CD14-positive monocyte (primary cell): ENCODE measurements at places on chromosomes 2 and 18.

GRCh38 chr2:168849610-168850009, 40.6 kb downstream of the SPC25 start:
- DNase-seq, result no peak

GRCh38 chr18:9082711-9083510, 19.6 kb upstream of the NDUFV2 start:
- DNase-seq, result no peak

DNA sequence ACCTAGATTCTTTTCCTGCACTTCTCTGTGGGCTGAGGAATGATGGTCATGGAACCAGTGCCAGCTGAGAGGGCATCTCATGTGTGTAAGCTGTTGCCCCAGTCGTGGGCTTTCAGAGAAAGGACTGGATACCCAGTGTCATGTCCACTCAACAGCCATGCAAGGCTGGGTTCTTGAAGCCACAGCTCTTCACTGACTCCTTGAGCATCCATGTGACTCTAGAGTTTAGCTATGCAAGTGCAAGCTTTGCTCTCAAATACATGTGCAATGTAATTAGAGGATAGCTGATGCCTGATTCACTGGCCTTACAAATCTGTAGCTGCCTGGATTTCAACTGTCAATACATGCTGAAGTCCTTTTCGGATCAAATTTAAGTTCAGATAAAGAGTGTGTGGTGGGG, 46.8 kb upstream of the EML6 start:
- no peak for DNase-seq

GRCh38 chr2:191835539-191836350, 11.1 kb downstream of the CAVIN2 start:
- no peak for DNase-seq

DNA sequence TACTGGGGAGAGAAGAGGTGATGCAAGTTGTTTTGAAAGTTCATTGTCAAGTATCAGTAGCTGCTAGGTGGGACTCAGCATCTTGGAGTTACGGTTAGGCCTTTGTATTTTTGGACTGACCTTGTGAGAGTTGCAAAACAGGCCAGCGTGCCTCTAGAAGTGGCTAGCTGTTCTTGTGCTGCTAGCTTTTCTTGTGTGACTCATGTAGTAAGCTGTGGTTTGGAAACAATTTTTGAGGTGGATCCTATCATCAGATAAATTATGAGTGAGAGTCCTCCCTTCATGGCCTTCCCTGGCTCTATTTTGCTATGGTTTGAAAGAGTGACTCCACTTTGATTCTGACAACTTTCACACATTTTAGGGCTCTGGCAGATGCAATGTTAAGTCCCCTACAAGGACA, 409.2 kb upstream of the HS6ST1 start:
- peak; percentile 28 for DNase-seq

DNA sequence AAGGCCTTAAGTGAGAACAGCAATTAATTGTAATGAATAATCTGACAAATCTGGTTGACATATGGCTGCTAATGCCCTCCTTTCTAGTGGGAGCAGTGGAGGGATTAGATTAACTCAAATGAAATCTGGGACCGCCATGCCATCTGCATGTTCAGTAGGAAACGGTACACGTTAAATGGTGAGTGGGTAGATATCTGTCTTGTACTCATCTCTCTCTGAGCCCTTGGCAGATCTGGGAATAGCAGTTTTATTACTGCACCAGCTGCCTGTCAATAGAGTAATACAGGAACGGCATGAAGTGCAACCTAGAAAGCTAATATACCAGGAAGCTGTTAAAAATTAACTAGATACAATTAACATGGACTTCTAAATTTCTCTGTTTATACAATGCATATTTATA, 258.8 kb downstream of the GPD2 start:
- no peak for DNase-seq

- DNase-seq, result no peak
Observed at GRCh38 chr18:46574000-46574742, 82.8 kb downstream of the LOXHD1 start.

DNA sequence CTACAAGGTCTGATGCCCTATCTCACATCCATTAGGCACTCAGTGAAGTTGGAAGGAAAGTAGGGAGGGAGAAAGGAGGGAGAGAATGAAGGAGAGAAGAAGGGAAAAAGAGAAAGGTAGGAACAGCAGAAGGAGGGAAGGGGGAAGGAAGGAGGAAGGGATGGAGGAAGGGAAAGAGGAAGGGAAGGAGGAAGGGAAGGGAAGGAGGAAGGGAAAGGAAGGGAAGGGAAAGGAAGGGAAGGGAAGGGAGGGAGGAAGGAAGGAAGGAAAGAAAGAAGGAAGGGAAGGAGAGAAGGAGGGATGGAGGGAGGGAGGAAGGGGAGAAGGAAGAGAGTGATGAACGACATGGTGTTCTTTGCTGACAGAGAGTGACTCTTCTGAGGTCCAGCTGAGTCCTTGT, 468.9 kb upstream of the MYT1L start:
- DNase-seq, result no peak

DNA sequence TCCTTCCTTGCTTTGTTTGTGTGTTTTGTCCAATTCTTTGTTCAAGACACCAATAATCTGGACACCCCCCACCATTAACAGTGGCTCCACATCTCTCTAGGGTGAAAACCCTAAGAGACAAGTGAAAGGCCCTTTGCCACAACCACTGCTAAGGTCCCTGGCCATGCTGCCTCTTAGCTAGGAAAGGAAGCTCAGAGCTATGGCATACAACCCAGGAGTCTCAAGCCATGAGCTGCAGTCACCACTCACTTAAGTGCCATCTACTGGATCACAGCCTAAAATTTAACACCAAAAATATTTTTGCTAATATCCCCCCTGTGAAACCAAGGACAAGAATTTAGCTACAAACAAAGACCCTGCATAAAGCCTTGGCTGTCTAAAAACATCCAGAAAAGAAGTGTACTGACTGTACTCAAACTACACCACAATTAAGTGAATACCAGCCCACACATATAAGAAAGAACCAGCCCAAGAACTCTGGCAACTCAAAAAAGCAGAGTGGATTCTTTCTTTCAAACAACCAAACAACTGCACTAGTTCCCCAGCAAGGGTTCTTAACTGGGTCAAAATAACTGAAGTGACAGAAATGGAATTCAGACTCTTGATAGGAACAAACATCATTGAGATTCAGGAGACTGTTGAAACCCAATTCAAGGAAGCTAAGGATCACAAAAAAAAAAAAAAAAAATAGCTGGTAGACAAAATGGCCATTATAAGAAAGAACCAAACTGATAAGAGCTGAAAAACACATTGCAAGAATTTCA, 130.1 kb upstream of the GALNT5 start:
- no peak for DNase-seq

GRCh38 chr2:230939066-230939591, 14.1 kb upstream of the GPR55 start:
- no peak for DNase-seq

DNA sequence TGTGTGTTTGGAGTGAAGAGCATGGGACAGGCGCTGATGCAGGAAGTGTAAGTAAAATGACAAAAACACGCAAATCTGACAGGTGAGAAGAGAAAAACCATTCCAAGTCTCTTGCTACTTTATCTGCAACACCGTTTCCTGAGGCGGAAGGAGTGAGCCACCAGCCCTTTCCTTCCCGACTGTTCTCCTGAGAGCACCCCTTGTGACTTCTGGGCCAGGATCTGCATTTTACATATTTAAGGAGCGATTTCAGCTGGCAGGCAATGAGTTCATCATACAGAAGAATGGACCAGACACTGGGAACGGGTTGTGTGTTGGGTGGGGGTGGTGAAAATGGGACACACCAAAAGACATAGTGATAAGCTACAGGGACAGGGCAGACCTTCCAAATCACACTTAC, 277.3 kb downstream of the TGIF1 start:
- DNase-seq, result no peak

- no peak for DNase-seq
Observed at GRCh38 chr2:169221745-169222369, 140.5 kb downstream of the LRP2 start.

DNA sequence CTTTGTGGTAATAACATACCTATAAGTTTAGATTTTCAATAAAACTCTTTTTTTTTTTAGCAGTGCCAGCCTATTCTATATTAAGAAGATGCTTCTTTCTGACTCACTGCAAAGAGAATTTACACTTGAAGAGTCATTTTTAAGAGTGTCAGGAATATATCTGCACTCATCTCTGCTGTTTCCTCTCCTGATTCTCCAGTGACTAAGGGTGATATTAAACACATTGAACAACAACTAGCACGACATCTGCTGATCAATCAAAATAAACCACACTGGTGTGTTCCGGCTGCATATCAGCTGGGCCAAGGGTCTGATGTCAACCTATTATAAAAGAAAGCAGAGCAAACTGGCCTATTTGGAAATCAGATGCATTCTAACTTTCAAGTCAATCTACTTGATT, 15.0 kb downstream of the RAB27B start:
- DNase-seq, result no peak

- DNase-seq, result peak; percentile 92
Observed at GRCh38 chr18:77061946-77062517, 70.6 kb downstream of the MBP start.

GRCh38 chr18:34729740-34730355, 19.8 kb downstream of the DTNA start:
- no peak for DNase-seq

GRCh38 chr2:180004731-180005130, 2.4 kb downstream of the CWC22 start:
- no peak for DNase-seq

GRCh38 chr2:40036241-40036640, 257.2 kb upstream of the THUMPD2 start:
- no peak for DNase-seq

DNA sequence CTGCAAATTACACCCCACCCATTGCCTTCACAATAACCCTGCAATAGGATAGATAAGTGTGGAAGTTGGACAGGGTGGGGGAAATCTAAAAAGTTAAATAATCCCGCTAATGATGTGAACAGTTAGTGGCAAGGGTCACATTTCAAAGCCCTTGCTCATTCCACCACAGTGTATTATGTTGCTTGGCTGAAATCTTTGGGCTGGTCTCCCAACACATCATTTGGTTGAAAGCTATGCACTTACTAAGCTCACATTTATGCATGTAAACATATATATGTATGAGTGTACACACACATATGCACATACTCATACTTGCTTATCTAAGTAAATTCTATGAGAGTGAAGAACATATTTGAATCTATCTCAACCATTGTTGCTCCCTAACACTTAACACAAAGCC, 197.8 kb downstream of the RDH14 start:
- no peak for DNase-seq

- DNase-seq, result no peak
Observed at GRCh38 chr2:239025096-239025801, 177.4 kb downstream of the TWIST2 start.

GRCh38 chr2:237556773-237557632, 9.4 kb upstream of the PRLH start:
- no peak for DNase-seq

DNA sequence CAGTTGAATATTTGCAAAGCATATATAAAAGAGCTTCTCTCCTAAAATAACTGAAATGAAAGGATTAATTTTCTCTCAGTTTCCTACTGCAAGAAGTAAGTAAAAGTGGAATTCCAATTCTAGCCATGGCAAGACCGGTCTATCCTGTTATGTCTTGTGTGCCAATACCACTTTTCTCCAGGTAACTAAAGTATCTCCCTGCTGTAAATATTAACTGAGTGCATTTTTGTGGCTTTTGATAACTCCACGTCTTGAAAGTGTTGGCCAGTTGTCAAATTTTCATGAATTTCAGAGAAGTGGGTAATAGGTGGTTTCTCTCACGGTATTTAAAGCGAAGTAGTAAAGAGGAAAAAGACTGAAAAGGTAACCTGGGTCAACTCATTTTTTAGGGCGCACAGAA, 225.9 kb downstream of the NEDD4L start:
- DNase-seq, result no peak

DNA sequence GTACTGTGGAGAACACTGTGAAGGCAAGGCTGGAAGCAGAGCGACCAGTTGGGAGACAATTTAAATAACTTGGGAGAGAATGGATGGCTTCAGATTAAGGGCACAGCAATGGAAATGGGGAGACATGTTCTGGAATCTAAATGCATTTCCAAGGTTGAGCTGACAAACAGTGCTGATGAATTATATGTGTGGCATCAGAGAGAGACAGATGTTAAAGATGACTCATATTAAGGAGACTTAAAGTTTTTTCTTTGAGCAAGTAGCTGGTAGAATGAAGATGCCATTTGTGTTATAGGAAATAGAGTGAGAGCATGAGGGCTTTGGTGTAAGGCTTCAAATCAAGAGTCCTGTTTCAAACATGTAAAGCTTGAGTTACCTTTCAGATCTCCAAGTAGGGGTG, 441.8 kb downstream of the SETBP1 start:
- DNase-seq, result no peak

DNA sequence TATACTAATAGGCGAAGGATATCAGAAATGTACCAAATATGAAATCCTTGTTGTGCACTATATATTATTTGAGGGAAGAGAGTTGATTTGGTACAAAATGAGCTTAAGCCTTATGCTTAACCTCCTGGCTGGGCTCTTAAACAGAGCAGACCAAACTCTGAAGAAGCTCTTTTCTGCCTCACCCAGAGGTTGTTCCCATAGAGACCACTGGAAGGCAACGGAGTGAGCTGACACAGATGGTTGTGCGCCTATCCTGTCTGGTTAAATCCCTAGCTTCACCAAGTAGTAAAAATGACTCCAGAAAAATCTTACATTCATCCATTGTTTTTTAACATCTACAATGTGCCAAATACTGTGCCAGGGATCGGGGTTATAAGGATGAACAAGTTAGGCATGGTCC, 55.9 kb upstream of the NOL4 start:
- DNase-seq, result no peak

DNA sequence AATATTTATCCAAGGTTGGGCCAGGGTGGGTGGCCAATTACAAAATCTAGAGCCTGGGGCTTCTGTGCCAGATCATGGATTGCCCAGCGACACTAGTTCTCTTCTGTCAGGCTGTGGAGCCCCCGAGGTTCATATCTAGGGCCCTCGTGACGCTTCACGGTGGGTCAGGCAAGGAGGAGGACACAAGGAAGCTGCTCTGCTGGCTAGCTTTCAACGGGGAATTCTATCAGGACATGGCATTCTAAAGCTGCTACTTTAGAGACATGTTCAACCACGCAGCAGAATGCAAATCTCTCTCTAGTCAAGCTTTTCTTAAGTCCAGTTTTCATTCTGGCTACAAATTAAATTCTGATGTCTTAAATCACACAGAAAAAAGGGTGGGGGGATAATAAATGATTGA, 180.2 kb downstream of the THADA start:
- DNase-seq, result no peak

GRCh38 chr2:12347066-12347493, 369.7 kb upstream of the TRIB2 start:
- no peak for DNase-seq

DNA sequence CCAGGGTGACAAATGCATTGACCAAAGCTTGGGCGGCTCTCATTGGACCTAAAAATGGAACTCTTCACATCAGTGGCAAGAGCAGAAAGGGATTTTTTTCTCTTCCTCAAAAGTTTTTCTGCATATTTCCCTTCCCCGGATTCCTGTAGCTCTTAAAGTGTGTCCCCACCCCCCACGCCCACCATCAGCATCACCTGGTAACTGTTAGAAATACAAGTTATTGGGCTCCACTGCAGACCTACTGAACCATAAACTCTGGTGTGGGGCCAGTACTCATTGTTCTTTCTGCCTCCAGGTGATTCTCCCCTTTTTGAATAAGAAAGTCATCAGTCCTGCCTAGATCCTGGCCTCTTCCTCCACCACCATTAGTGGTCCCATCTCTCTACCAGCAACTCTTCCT, 1.3 kb upstream of the MYO5B start:
- no peak for DNase-seq
